ENCODE measurements at places on chromosomes 6 and 20.

DNA sequence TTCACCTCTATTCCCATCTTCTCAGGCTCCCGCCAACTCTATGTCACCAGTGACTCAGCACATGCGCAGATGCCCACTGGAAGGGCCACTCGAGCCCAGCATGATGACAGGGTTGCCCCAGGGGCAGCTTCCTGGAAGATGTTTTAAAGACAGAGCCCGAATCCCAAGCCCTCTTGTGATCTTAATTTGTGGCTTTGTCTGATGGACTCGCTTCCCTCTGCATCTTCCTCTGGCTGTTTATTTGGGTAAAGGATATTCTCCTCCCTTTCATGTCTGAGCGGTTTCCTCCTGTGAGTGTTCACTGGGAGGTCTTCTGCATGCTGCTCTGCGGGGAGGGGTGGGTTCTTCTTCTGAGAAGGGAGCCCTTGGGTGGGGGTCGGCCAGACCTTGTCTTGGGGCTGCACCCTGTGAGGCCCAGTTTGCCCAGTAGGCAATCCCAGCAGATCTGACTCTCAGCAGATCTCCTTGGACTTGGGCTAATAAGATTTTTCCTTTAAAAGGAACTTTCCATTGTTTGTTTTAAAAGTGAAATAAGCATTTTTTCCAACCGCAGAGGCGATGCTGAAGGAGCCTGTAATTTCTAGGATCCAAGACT, 401.0 kb downstream of the CDC5L start:
- DNase-seq = peak; percentile 30

DNA sequence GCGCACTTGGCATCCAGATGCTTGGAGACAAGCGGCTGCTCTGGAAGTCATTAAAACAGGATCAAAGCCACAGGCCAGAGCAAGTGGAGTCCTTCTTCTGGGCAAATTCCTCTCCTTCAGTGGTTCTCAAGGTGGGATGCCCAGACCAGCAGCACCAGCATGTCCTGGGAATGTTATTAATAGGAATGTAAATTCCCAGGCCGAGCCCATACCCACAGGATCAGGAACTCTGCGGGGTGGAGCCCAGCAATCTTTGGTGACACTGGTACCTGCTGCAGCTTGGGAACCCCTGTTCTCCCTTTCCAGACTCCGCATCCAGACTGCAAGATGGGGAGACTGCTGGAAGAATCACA, 44.6 kb downstream of the CPNE5 start:
- DNase-seq = no peak

- no peak for DNase-seq
These were observed 761.9 kb upstream of the MMS22L start for GRCh38 chr6:98044791-98045470.

GRCh38 chr20:53613748-53614147, 20.1 kb upstream of the ZNF217 start:
- DNase-seq = no peak

- peak; percentile 49 for DNase-seq
These were observed 101.2 kb downstream of the MKKS start for GRCh38 chr20:10332656-10333415.

GRCh38 chr20:56637576-56637975, 8.5 kb downstream of the TFAP2C start:
- DNase-seq = no peak

DNA sequence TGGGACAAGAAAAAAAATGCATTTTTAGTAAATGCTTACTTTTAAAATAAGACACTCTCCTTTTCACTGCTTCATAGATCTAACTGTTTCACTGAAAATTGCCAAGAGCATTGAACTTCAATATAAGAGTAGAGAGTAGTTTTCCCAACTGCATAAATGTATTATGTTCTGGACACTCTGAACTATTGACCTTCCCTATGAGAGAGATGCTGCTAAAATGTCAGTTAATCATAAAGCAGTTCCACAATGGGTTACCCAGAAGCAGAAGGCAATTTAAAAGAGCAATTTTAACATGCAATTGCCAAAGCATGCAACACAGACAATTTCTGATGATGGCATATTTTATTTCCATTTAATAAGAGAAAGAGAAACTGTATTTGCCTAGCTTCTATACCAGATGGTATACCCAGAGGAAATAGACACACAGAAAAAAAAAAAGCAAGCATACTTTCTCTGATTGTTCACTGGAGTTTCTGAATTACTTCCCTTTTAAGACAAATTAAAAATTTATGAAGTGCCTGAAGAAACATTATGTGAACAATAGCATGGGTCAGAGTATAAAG, 279.1 kb upstream of the THEMIS start:
- DNase-seq = no peak

- peak; percentile 65 for DNase-seq
These were observed 33.0 kb upstream of the FILIP1 start for GRCh38 chr6:75526502-75527127.
